ENCODE measurements at places on chromosomes 4 and X. TPM values are rescaled to one million over a fixed set of nuclear protein-coding genes. Genes with fewer than 3 reads are reported as not detected.
A peak's percentile ranks its signal among the peaks of the same experiment; 100 is the strongest.

Gene HPSE
- 3.7 TPM for total RNA-seq

Gene SOX3
- total RNA-seq = 16.3 TPM

Gene TCEAL7
- 7.7 TPM for total RNA-seq

Gene FRG2
- total RNA-seq = not detected

Gene HOPX
- total RNA-seq = 0.26 TPM

Gene UGT2A1
- 0.34 TPM for total RNA-seq

Gene TLR1
- total RNA-seq = 0.34 TPM

Gene MAGEA10
- not detected for total RNA-seq

Gene SPANXN3
- not detected for total RNA-seq

Gene HSFX3
- total RNA-seq = not detected

Gene RHOXF1
- total RNA-seq = not detected

DNA sequence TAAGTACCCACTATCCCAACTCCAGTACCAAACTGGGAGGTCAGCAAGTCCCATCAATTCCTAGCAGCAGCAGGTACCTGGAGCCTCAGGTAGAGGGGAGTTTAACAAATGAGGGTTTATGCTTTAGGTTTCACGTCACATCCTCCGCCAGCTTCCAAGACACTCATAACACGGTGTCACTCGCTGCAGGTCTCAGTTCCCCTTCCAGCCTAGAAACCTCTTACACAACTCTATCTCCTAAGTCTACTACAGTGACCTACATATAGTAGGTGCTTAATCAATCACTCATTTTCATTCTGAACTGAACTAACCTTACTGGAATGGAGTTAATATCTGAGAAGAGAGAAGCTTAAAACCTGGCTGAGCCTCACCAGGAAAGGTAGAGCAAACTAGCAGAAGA is 96.0 kb downstream of the EFHC2 start:
- DNase-seq = no peak

DNA sequence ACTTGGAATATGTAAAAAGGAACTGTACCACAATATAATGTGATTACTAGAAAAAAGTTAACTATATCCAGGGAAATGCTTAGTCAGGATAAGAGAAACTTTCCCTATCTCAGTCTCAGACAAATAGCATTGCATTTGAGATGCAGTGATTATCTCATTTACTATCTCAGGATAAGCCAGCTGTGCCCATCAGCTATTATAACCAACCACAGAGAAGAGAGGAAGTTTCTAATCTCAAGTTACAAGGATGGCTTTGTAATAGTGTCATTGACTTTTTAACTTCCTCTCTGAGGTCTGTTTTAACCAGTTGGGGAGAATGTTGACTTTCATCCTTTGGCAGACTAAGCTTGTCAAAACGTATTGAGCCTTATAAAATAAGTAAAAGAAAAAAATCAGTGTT is 56.5 kb downstream of the SNX25 start:
- no peak for DNase-seq

- DNase-seq = no peak
These were observed 228.0 kb upstream of the LDB2 start for GRCh38 chr4:17126321-17126966.

DNA sequence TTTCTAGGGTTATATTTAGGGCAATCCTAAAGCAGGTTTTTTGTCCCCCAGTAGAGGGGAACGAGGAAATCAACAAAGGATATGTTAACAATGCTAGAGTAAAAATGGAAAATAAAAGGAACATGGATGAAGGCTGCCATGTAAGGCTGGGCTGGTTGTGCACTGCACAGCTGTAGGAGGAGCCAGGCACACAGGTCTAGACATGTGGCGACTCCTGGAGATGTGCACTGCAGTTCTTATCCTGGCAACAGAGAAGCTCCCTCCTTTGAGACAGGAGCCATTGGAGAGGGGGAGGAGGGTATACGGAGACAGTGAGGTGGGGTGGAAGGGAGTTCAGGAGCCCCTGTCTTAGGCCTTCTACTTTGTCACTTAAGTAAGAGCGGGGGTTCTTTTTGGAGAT is 65.9 kb downstream of the NAT8L start:
- DNase-seq = no peak

DNA sequence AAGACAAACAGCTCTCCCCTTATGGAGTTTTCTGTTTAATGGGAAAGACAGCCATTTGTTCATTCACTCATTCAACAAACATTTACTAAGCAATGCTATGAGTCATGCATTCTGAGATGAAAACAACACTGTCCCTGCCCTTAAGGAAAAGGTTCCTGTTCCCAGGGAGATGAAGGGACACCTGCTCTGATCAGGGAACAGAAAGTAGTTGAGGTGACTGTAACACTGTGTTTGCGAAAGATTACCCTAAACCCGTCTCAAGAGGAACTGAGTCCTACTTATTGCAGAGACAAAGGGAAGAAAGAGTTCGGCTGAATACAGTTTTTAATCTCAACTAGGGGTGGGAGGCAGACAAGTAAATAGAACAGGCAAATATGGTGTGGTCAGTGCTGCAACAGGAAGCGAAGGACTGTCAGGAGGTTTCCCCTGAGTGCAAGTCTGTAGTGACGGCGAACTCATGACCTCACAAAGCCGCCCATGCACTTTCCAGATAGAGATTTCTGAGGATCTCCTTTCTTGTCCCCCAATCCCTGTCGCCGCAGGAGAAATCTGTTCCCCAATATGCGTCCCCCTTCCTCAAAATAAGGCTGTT is 712 bp downstream of the STX18 start:
- no peak for DNase-seq

DNA sequence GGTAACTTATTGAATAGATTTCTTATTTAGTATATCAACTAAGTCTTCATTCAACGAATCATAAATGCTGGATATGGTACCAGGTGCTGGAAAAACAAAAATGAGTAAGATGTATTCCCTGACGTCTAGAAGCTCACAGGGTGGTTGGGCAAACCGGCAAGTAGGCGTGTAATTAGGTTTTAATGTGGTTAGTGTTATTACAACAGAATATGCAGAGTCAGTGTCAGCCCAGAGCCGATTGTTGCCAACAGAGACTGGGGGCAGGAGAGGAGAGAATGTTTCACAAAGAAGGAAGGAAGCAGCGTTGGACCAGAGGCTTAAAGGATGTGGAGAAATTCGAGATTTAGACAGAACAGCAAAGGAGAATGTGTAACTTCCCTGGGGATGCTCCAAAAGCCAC is 111.7 kb downstream of the TENM3 start:
- DNase-seq = no peak

- DNase-seq = no peak
These were observed 39.3 kb downstream of the GRIA3 start for GRCh38 chrX:123223409-123223808.

DNA sequence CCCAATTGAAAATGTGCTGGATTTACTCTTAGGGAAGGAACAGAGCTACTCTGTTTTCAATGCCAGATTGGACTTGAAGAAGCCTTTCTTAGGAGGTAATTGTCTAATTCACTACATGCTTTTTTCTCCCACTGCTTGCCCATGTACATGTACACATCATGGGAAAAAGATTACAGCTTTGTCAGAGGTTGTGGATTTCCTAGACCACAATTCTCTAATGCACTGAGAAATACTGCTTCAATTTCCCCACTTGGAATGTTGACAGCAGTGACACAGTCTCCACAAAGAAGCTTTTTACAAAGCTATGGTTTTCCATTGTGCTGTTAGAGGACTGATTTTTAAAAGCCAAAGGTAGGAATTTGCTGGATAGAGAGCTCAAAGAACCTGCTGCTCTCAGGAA is 19.5 kb downstream of the ZAR1 start:
- DNase-seq = no peak

- no peak for DNase-seq
These were observed 107.2 kb upstream of the PGRMC2 start for GRCh38 chr4:128394778-128395177.

DNA sequence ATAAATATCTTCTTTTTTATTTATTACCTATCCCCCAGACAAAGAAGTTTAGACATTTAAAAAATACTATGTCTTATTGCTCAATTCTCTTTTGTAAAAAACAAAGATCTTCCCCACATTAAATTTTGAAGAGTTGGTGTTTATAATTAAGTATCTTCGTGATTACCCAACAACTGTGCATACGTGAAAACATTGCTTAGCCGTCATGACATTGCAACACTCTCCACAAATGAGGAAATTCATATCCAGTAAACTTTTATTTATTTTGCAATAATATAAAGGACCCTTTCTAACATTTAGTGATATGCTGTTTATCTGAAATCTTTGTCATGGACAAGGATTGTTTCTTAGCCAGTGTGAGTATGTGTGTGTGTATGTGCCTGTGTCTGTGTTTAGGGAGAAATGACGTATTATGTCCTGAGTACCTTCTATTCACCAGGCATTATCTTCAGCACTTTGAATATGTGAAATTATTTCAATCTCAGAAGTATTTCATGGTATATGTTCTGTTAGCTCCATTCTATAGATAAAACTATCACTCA is 26.1 kb upstream of the EREG start:
- DNase-seq = no peak

- peak; percentile 13 for DNase-seq
These were observed 111.0 kb downstream of the EPHA5 start for GRCh38 chr4:65559270-65559669.

DNA sequence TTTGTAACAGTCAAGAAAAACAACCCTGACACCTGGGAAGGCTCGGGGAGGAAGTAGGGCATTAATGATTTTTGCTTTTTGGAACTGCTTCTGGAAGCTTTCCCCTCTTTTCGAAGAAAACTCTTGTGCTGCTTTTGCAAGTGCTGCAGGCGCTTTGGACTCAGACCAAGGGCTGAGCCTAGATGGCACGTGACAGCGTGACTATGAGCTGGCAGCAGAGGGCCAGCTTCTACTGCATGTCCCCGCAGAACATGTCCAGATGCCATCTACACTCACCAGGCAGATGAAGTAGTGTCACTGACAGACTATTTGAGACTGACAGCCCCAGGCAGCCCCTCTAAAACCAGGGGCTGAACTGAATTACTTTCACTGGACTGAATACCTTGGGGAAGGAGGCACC is 6.2 kb downstream of the NR0B1 start:
- DNase-seq = no peak

DNA sequence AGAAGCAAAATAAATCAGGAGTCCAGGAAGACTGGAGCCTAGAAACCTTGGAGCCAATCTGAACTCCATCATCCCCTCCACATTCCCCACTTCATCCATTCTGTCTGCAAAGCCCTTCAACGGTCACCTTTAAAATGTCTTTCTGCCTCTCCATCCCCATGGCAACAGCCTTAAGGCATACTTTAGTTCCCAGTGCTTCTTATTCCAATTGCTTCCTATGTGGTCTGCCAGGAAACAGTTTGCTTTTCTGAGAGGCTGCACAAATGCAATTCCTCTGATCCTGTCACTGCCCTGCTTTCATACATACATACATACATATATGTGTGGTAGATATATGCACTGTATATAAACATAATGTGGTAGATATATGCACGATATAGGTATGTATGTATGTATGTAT is 786 bp upstream of the MAGEH1 start:
- DNase-seq = no peak
